ENCODE measurements at places on chromosomes 13 and 19.
A peak's percentile ranks its signal among the peaks of the same experiment; 100 is the strongest.

DNA sequence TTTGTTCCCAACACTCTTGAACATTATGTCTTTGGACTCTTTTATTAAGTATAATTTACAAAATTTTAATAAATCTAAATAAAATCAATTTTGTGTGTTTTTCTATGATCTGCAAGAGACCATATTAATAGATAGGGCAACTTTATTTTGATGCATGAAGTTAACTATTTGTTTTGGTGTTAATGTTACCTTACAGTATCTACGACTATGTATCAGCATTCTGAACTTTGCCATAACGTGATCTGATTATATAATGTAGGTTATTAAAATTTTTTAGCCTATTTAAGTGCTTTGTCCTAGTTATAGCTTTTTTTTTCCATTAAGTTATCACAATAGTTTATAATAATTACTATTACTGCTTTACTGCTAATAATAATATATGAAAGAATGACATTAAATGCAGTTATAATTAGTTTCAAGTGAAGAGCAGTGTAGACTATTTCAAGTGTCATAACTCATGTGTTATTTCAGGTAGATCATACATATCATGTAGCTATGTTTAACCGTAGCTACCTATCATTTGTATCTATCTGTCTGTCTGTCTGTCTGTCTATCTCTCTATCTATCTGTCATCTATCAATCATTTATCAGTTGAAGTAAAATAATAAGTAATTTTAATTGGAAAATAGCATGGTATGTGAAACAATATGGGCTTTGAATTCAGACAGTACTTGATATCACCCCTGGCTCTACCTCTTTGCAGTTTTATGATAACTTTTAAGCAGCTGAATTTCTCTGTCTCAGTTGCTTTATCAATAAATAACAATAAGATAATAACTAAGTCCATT is 229.7 kb downstream of the GPC5 start:
- no peak for DNase-seq

DNA sequence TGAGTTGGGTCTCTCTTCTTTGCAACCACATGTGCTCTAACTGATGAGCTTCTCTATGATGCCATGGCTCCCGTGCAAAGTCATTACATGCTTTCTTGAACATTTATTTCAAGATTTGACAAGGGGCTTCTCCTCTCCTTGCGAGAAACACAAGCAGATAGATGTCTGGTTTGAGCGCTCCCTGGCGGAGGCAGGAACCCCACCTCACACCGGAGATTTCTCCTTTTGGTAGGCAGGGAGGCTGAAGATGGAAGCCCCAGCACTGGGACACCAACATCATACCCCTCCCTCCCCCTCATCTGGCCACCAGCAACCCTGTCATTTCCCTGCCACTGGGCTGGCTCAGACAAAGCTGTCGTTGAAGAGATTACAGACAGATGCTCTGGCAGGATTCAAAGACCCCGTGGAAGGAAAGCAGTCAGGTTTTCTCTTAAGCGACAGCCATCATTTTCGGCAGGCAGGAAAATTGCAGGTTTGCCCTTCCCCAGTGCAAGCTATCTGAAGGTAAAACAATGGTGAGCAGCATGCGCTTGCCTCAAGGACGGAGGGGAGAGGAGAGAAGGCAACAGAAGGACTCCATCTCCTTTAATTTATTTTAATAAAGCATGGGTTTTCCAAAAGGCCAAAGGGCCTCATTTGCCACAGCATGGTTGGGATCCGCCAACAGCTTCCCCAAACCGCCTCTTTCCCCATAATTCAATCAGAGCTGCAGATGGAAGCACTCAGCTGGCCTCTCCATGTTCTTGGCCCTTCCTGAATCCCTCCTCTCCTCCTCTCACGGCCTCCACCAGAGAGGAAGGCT is 344.1 kb upstream of the TSHZ3 start:
- DNase-seq, result no peak

- DNase-seq, result no peak
Observed at GRCh38 chr19:38071647-38072046, 152.4 kb downstream of the DPF1 start.

- no peak for DNase-seq
Observed at GRCh38 chr13:40342901-40343300, 323.5 kb downstream of the FOXO1 start.

DNA sequence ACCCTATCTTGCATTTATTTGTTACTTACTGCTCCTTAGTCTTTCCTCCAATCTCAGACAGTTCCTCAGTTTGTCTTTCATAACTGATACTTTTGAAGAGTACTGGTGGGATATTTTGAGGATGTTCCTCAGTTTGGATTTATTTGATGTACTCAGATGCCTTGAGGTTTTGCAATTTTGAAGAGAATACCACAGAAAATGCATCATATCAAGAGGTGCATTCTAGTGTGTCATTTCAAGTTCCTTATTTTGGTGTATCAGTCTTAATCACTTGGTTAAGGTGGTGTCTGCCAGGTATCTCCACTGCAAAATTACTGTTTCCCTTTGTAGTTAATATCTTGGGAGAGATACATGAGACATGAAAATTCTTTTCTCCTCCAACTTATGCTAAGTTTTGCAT is 75.1 kb downstream of the URI1 start:
- DNase-seq, result no peak

DNA sequence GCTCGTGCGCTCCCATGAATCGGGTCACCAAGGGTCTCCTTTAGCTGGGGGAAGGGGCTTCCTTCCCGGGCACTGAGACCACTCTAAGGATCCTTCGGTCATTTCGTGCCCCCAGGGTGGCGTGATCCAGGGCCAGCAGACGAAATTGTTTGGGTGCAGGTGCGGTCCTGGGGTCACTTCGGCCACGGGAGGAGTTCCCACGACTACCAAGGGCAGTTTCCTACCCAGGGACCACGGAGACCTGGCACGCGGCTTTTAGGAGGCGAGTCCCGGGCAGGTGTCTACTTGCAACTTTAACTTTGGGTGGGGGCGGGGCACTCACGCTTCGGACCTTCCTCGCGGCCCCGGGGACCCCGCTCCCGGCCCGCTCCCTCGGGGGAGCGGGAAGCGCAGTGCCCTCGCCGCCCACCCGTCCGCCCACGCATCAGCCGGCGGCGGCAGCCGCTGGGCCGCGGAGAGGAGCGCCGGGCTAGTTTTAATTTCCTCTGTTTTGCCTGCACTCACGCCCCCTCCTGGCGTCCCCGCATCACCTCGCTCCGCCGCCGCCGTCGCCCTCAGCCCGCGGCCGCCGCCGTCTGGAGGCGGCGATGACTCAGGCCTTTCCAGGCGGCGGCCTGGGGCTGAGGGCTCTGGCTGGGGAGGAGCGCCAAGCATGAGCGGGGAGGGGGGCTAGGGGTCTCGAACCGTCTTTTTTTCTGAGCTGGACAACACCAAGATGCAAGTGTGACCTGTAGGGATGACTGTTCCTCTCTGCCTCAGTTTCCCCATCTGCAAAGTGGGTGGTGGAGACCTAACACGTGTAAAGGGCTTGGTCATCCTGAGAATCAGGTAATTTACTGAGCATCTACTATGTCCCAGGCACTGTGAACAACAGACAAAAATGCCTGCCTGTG is 21.8 kb downstream of the OLFM2 start:
- DNase-seq, result peak; percentile 84

DNA sequence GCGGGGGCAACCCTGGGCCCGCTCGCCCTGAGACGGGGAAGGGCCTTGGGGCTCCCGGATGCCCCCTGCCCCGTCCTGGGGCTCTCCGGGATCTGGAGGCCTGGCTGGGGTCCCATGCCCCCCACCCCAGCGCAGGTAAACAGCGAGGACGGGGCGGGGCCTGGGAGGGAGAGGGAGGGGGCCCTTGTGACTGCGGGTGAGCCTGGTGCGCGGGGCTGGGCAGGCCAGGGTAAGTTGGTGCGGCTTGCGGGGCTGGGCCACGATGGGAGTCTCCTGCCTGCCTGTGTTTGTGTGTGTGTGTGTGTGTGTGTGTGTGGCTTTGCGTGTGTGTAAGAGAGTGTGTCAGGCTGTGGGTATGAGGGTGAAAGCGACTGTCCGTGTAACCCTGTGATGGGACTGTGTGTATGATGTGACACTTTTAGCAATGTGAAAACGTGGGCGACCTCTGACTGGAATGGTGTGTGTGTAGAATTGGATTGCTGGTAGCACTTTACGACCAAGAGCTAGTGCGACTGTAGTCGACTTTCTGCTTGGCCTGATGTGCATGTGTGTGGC is 426 bp downstream of the KLC3 start:
- DNase-seq, result peak; percentile 13

DNA sequence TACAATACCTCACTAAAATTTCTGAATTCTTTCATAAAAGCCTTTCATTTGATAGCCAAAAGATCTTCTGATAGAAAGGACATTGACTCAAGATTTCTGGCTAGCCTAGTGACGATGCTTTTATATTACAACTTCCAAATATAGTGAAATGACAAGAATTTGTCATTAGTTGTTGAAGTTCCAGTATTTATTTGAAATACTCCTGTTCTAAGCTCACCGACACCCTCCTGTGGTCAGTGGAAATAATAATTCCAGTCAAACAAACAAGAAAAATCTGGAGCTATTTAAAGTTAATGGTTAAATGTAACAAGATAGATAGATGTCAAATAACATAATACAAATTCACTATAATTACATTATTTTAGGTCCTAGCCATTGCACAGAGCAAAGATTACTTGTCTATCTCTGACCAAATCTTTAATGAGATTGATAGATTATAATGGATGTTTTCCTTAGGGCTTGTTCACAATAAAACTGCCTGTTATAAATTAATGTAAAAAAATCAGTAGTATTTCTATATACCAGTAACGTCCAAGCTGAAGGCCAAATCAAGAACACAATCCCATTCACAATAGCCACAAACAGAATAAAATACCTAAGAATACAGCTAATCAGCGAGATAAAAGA is 195.5 kb downstream of the RGCC start:
- peak; percentile 88 for DNase-seq

DNA sequence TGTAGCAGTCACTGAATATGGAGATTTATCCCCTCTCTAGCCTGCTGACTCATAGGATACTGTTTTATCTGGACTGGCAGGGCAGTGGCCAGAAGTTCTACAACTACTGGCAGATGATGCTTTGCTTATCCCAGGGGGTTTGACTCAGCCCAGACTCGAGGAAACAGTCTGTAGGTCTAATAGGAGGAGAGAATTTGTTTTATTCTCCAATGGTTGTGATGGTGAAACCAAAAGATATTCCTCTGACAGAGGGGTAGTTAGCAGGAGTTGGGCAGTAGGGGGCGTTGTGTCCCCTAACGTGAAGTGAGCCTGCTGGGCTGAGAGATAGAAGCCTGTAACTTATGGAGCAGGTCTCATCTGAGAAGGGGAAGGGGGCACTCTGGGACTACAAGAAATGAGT is 74.9 kb downstream of the WTIP start:
- DNase-seq, result peak; percentile 54

DNA sequence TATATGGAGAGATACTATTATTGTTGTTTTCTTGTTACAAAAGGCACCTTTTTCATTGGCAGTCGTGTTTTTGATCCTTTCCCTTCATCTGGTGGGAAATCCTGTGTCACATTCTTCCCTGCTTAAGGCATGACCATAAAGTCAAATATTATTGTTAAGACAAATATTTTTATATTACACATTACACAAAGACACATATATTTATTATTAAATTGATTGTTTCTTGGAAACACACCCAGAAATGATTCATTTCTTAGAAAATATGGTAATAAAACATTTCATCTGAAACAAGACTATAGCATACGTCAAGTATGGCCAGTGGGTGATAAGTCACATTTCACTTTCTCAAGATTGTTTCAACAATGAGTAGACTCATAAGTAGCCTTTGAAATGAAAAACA is 77.3 kb downstream of the KCTD12 start:
- peak; percentile 52 for DNase-seq

GRCh38 chr13:51278426-51279130 is 56.4 kb downstream of the FAM124A start:
- DNase-seq, result no peak

- DNase-seq, result no peak
Observed at GRCh38 chr19:31733591-31733990, 384.4 kb upstream of the TSHZ3 start.

DNA sequence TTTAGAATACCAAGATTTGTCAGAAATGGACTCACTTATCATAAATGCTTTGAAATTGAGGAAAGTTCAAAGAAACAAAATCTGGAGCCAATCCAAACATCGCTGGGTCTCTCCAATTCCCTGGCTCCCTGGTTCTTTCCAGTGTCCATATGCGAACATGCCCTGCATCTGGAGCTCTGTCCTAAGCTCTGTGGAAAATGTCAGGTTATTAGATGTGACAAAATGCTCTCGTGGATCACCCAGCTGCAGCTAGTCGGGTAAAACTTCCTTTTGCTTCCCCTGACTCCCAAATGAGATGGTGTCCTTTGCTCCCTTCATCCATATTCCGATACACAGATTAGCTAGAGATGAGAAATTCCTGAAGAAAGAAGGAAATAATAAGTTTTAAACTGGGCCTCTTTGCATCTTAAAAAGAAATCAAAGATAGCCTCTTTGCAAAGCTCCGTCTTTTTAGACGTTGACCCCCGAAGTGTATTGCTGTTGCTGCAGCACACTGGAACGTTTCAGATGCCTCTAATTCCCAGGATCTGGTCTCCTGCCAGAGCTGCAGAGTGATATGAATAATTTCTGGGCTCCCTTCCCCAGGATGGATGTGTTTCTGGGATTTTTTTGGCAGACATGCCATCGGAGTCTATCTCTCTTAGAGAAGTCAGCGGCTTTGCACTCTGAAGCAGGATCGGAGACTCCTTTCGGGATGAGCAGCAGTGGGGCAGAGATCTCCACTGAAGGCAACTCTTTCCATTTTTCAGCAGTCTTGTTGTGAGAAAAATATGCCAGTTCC is 102.9 kb downstream of the TEX26 start:
- DNase-seq, result no peak

DNA sequence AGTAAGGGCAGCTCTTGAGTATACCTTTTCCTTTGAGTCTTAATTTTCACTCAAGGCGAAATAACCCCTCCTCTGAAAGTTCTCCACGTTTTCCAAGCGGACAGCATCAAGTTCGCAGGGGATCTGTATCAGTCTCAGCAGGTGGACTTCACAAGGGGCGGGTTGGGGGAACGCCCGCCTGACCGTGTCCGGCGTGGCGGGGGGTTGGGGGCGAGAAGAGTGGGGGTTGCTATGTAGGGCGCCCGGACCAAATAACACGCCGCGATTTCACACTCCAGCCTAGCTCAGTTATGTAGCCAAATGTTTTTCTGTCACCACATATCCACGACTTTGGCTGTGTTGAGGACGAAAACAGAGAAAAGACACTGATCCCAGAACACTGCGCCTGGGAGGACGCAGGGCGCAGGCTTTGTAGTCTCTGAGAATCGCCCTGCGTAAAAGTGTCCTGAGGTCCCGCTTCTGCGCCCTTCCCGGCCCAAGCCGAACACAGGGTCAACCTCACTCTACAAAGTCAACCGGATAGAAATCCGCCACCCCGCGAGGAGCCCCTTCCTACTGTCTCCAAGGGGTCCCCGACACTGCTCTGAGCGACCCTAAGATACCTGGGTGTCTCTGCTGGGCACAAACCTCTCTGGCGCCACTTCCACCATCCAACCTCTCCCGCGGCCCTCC is 524 bp downstream of the RUBCNL start:
- no peak for DNase-seq

All from cardiac fibroblast (primary cell).